ENCODE measurements at places on chromosomes 6 and 20.

DNA sequence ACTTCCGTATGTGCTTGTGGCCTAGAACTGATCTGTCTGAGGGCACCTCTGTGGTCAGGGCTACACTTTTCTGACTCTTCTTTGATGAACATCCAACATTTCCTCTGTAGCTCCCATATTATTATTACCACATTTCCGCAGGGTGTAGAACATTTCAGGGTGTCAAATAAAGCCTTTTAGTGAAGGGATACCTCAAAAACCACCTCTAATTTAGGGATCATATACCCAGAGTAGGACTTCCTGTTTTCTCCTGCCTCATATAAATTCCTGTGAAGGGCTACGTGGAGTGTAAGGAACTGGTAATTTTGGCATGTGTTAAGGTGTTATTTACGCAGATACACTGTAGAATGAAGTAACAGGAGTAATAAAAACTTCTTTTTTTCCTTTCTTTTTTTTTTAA is 5.5 kb upstream of the MUC22 start:
- no peak for DNase-seq

DNA sequence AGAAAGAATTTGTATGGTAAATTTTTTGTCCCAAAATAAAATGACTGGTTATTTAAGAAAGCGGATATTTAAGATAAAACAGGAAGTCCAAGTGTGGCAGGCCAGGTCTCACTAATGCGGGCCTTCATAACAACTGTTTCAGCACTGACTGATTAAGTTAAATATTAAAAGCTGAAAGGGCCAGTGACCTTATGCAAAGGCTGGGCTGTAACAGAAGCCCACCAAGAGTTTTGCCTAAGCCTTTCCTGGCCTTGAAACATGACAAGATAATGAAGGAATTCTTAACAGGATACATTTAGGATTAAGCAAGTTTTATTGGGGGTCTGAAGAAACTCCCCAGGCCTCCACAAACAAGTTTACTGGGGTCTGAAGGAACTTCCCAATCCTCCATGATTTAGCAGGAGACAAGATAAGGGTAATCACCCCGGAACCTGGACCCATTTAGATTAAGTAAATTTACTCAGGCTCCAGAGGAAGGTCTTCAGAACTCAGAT is 36.3 kb downstream of the ZNF133 start:
- DNase-seq, result no peak

- no peak for DNase-seq
These were observed 70.9 kb downstream of the DHX35 start for GRCh38 chr20:39032997-39033396.

DNA sequence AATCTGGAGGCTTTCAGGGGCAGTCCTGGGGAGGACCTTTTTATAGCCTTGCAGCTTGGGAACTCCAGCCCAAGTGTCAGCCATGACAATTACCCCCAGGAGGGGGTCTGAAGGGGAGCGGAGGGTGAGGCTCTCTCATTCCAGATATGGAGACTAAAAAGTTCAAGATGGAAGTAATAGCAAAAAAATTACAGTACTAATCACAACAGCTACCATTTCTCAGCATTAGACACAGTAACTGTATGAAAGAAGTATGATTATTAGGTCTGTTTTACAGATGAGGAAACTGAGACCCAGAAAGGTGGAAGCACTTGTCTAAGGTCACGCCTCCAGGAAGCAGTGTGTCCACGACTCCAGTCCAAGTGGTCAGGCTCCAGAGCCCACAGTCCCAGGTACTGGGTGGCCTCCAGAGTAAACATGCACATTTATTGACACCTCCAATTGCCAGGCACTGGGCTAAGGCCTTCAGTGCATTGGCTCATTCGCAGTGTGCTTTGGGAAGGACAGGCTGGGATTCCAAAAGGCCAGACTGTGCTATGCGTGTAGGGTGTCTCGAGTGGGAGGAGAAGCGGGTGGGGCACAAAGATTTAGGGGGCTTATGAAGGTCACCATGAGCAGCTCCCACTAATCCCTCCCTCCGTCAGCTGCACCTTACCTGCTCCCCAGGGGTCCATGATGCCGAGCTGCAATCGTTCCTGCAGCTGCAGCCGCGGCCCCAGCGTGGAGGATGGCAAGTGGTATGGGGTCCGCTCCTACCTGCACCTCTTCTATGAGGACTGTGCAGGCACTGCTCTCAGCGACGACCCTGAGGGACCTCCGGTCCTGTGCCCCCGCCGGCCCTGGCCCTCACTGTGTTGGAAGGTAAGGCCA is 2.3 kb downstream of the NRSN2 start:
- no peak for DNase-seq

DNA sequence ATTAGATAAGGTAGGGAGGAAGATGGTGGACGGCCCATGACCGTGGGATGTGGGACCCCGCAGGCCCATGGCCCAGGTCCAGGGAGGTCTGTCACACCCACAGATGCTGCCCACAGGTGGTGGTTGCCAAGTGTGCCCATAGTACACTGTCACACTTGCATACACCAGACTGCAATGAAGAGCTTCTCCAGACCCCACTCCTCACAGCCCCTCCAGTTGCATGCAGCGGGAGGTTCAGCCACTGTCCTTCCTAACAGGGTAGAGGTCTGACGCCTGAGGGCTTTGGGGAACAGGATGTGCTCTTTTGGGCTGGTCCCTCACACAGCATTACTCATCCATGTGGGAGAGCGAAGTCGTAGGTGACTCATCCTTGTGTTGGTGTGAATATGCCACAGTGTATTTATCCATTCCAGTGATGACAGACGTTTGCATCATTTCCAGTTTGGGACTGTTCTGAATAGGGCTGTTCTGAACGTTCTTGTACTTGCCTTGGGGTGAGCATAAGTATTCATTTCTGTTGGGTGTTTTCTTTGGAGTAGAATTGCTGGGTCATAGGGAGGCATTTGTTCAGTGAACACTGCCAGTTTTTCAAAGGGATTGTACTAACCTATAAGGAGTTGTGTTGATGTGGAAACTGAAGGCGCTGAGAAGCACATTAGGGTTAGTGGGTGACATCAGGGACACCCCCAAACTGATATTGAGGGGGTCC is 10.1 kb upstream of the PYGB start:
- no peak for DNase-seq

GRCh38 chr6:2865694-2866151 is 24.1 kb upstream of the SERPINB1 start:
- DNase-seq, result no peak

GRCh38 chr20:54056762-54057639 is 13.4 kb downstream of the BCAS1 start:
- DNase-seq, result no peak

DNA sequence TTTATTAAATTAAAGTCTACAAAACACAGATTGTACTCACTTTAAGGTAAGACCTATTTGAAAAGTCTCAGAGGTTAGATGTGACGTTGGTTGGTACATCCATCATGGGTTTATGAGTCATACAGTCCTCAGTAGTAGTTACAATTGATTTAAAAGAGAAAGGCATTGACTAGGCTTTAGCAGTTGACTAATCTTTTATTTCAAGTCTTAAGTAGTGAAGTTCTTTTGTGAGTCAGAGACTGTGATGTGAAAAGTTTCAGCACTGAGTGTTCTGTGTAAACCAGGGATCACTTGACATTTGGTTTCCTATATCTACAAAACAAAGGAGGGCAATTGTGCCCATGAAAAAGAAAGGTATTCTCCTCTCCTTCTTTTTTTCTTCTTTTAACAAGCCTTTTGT is 221.3 kb downstream of the GRIK2 start:
- DNase-seq, result no peak

DNA sequence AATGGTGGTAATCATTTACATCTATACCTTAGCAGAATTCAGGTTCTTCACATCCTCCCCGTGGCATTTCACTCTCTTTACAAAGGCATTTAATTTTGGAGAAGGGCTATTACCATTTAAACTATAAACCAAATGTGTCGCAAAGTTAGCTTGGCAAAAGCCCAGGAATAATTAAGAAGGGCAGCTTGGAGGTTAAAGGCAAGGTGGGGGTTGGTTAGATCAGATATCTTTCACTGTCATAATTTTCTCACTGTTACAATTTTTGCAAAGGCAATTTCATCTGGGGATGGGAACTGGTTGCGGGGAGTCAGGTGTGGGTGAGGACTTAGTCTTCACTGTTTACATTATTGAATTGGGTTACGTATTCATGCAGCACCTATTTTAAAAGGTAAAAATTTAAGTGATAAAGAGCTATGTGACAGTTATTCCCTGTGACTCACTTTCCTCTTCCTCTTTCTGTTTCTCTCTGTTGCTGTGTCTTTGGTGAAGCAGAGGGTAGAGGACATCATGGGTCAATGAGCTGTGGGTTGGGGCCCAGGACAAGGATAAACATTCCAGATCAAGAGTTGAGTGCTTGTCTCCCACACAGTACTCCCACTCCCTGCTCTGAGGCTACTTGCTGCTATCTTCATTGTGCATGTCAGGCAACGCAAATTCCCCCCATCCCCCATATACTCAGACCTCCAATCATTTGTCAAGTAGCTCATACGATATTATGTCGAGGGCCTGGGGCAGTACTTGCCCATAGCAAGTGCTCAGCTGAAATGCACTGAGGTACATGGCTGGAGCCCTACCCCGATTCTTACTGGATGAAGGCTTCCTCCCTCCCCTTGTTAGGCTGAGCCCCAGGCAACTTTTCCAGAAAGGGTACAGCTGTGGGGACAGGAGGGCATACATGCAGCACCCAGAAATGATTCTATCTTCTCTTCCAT is 223.1 kb upstream of the MYLIP start:
- no peak for DNase-seq

Data from left forelimb (tissue), 1 donor.